ENCODE measurements at places on chromosomes 5 and 9.

- DNase-seq, result no peak
Measured at GRCh38 chr5:181259974-181260719, 796 bp downstream of the TRIM52 start.

DNA sequence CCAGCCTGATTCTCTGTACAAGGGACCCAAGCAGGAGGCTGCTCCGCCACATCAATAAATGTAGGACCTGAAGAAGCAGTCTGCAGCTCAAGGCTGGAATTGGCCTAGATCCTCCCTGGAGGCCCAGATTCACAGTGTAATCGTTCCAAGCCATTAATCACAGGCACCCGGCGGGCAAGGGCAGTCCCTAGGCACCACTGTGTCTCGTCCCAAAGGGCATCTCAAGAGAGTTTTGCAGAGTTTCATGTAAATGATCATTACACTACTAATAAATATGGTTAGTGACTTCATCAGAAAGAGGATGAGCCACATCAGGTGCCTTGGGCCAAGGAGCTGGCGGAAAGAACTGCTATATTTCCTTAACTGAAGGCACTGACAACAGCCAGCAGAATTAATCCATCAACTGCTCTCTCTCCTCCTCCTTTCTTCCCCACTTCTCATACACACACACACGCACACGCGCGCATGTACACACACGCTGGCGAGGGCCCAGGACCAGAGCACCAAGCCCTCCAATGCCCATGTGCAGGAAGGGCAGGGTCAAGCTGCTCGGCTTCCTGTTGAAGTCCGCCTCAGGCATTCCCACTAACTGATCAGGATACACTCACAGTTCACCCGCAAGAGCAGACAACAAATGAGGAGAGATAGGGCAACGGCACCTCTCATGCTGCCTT, 33.9 kb downstream of the GNAQ start:
- DNase-seq, result no peak

DNA sequence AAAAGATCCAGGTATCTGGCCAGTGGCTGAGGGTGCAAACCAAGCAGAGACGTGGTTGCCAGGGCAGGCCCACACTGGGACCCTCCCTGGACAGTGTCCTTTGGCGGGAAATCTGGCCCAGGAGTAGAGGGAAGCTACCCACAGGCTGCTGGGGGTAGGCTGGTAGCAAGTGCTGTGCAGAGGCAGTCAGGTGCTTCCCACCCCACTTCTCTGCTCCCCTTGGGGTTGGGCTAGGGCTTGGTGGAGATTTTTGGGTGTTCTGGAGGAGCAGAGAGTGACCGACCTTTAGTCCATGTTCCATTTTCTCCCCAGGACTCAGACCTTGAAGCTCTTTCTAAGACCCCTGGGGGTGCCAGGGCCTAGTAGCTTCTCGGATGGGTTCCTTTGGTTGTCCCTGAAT, 5.6 kb downstream of the PRDM12 start:
- DNase-seq, result no peak

DNA sequence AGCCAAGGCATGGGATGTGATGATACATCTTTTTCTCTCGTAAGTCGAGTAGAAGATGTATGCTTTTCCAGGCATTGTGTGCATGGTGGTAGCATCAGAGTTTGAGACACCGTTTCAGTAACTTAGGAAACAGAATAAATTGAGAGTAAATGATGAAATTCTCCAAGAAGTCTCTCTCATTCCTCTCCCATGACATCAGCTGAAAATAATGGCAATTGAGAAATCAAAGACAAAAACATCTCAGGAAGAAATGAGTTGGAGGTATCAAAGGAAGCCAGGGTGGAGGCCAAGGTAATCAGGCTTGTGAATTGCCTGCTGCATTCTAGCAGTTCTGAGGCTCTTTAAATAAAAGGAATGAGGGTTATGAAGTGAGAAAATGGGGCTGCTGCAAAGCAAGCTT, 53.9 kb downstream of the SGCD start:
- DNase-seq, result no peak

DNA sequence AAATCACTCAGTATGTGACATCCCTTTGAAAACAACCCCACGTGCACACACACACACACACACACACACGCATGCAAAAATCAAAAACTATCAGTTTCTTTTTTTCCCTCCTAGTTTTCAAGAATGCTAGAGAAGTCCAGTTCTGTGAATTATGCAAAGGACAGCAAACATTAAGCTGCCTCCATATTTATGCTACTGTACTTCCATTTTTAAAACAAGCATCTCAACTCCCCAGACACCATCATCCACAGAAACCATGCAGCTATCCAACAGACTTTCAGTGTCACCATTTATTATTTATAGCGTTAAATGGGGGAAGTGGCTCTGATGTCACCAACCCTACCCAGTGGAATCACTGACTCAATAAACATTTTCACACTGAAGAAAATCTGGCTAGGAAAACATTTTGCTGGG, 1.6 kb downstream of the FBXW11 start:
- DNase-seq, result no peak

DNA sequence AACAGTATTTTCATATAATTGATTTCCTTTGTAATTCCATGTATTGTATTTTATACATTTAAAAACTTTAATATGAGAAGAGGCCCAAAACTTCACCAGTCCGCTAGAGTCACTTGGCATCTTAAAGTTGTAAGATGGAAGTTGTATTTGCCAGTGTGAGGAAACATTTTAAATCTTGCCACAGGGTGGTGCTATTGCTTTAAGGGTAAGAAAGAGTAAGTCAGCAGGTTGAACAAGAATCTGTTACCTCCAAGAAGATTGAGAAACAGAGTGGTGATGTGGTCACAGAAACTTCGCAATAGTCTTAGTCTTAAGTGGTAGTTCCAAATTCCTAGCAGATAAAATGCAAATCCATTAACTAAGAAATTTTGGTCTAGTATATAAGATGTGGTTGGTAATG, 39.8 kb upstream of the RANBP6 start:
- no peak for DNase-seq

DNA sequence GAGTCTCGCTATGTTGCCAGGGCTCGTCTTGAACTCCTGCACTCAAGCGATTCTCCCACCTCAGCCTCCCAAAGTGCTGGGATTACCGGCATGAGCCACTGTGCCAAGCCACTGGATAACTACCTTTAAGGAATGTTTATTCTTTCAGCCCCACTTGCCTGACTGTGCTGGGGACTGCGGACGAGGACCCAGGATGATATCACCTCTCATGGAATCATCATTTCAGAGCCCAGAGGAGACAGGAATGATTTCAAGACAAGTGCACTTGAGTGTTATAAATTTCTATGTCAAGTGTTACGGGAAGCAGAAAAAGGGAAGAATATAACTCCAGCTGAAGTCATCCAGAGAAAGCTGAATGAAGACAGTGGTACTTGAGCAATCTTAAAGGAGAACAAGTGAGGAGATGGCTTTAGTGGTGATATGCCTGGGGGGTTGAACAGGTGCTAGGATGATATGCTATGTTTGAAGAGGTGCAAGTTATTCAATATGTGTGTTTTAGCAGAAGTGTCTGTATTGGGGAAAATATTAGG, 109.3 kb downstream of the DCP2 start:
- no peak for DNase-seq

GRCh38 chr5:75156585-75156984, 80.1 kb downstream of the ANKRD31 start:
- DNase-seq, result no peak

DNA sequence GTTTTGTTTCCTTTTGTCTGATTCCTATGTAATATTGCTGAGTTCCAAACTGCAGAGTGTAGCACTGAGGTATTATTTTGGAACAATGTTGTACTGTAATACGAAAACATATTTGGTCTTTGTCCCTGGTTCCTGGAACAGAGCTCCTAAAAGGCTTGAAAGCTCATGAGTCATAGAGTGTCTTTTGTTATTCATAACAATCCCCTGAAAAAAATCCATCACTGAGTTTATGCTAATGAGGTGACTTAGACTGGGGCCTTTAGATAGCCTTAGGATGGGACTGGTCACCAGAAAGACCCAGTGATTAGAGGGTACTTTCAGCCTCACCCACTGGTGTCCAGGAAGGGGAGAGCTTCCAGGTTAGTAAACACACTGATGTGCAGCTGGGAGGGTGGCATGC, 132.7 kb upstream of the POU5F2 start:
- DNase-seq, result no peak

DNA sequence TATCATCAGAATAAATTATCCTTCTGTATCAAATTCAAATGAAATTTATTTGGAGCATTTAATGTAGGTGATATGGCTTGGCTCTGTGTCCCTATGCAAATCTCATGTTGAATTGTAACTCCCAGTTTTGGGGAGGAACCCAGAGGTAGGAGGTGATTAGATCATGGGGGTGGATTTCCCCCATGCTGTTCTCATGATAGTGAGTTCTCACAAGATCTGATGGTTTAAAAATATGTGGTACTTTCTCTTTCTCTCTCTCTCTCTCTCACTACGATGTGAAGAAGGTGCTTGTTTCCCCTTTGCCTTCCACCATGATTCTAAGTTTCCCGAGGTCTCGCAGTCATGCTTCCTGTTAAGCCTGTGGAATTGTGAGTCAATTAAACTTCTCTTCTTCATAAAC, 678.4 kb upstream of the RGMB start:
- no peak for DNase-seq

- DNase-seq, result no peak
Measured at GRCh38 chr5:142834504-142834903, 64.3 kb downstream of the ARHGAP26 start.

- DNase-seq, result no peak
Measured at GRCh38 chr5:178417391-178417811, 172.8 kb downstream of the COL23A1 start.

DNA sequence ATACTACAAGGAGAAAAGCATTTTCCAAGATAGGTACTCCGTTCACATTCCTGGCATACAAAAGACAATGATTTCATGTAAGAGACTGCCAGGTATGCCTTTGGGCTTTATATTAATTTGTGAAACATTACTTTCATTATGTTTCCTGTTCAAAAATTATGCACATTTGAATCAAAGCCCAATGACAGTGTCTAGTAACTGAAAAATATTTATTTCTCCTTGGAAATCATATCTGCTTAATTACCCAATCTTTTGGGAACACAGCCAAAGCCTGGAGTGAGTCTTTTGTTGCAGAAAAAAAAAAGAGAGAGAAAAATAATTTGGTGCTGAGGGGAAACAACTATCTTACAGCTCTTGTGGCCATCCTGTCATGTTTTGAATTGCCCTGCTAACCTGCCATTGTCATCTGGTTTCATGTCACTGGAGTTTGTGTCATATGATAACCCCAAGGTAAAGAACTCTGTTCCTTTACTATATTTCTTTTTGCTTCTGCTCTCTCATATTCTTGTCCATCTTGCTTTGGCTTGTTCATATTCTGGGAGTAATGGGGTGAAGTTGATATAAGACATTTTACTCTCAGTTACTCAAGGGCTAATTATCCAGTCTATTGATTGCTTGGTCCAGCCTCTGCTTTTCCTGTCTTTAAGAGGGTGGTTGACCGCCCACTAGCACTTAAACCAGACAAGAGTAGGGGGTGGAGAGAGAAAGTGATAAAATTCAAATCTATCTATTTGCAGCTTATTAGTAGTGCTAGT, 238.3 kb upstream of the NUDT12 start:
- no peak for DNase-seq

DNA sequence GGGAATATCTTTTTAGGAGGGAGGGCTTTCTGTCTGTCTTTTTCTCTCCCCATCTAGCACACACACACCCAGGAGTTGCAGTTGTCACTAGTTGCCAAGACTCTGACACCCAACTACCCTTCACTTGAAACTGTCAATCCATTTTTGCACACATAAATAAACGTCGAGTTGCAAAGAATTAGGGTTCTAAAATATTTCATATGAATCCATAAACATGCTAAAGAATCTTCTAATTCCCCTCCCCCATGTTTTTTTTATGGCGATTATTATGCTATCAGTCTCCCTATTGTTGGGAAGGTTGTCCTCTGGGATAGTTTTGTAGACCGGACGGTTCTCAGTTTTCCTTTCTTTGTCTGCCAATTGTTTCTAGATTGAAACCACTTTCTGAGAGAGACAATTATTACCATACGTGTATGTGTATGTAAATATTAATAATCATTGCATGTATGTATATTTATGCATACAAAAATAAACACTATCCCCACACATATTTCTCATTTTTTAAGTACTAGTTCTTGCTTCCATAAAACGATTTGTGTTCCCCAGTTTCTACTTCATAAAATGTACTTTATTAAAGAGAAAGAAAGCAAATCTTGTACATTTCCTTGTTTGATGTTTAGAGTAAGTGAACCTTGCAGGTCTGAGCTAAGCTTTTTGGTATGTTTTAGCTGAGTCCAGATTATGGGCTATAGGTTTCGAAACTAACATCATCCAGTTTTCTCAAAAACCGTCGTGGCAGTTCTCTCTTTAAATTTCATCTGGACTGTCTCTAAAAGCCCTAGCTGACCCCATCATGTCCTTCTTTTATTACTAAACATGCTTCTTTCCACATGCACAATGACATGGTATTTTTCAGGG, 165.0 kb upstream of the MPDZ start:
- DNase-seq, result no peak

DNA sequence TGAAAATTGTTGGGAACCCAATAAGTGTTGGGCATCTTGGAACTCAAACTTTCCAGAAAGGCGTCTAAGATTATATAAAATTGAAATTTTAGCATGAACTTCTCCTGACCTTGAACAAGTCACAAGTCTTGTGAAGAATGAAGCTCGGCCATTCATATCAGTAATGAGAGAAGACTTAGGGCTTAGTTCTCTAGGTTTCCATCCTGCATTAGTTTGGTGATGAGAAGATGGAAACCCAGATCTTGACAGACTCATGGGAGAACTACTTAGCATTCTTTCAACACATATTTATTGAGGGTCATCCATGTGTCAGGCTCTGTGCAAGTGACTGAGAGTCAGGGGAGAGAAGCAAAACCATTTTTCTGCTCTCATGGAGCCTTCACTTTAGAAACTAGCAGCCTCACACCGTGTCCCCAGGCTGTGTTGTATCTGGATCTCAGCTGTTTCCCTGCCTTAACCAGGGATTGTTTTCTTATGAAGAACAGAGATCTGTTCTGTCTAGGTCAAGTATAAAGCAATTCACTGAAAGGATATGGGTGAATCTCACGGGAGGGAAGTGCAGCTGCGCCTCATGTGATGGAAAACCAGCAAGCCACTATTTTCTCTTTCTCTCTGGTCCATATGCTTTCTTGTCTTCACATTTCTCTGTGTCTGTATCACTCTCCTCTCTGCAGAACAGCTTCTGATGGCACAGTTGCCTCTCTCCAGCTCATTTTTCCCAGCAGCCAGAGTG, 3.4 kb downstream of the GARNL3 start:
- no peak for DNase-seq
